NCI-H1694 (cell line): ENCODE measurements at places on chromosomes 12 and 14.

DNA sequence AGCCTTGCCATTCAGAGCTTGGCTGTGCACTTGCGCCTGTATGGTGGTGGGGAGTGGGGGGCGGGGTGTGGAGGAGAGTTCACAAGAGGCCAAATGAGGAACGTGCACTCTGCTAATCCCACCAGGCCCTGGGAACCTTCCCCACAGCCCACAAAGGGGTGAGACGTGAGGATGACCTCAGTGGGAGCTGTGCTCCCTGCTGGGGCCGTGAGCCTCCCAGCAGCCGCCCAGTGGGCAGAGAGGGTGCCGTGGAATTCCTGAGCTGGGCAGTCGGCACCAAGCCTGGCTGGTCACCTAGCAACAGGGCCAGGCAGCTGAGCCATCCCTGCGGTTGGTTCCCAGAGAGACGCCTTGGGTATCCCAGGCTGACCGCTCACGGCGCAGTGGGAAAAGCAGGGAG lies 53.7 kb downstream of the CCNK start:
- no peak for DNase-seq

DNA sequence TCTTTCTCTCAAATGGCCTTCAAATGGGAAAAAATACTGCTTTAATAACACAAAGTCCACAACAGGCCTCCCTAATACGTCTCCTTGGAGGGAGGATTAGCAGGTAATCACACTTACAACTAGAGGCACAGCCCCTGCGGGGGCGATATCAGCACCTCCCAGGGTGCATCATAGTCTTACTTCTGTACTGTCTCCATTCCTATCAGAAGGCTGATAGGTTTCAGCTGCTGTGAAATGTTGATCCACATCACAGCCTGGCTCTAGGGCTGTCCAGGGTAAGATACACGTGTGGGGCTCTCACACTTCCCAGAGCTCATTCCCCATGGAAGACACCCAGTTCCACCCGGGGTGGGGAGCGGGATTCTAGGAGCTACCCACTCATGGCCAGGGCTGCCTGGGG lies 139.1 kb upstream of the SFSWAP start:
- no peak for DNase-seq

DNA sequence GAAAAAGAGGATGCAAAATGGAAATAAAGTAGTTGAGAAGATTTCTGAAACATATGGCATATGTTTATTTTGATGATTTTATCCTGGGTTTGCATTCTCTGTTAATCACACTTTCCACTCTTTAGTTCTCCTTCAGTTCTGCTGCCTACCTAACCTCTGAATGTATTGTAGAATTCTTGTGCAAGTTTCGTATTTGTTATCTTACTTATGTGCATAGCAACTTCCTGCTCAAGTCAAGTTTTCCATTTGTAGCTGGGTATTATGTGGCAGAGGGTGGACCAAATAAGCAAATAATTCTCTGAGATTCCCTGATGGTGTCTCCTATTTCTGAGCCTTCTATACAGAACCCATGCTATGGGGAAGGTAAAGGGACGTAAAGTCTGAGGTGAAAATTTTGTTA lies 381.6 kb downstream of the FOXG1 start:
- no peak for DNase-seq

DNA sequence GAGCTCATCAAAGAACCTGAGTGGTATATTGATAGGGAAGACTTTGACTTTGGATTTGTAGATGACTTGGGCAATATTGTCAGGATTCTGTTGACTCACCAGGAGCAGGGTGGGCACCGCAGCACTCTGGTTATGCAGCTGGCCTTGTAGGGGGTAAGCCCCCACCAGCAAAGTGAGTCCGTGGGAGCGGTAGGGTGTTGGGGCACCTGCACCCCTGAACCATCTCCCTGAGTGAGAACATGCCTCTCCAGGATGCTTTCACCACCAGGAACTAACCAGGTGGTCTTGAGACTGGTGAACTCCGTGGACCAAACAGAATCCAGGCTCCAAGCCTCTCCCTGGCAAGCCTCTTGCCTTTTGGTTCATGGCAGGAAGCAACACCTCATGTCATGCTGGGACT lies 44.0 kb upstream of the EIF5 start:
- no peak for DNase-seq

- no peak for DNase-seq
Observed at GRCh38 chr14:61077951-61078720, 97.1 kb downstream of the SLC38A6 start.

- no peak for DNase-seq
Observed at GRCh38 chr12:50740307-50740706, 23.6 kb upstream of the ATF1 start.

DNA sequence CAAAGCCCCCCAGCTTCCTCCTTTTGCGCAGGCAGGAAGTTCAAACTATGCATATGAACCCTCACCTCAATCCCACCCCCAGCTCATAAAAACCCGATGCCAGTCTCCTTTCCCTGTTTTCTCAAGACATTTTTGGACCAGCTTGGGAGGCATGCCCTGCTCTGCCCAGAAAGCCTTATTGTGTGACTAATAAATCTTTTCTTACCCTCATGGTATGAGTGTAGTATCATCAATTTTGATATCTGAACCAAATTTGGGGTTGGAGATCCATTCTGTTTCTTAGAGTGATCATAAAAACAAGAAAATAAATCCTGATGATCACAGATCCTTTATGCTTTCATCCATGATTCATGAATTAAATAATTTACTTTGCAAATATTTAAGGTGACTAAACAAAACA lies 128.5 kb downstream of the ALG10B start:
- DNase-seq, result no peak

- DNase-seq, result no peak
Observed at GRCh38 chr14:104337351-104337750, 199.0 kb downstream of the KIF26A start.

GRCh38 chr12:51475543-51475942 lies 50.9 kb downstream of the SLC4A8 start:
- DNase-seq, result no peak

DNA sequence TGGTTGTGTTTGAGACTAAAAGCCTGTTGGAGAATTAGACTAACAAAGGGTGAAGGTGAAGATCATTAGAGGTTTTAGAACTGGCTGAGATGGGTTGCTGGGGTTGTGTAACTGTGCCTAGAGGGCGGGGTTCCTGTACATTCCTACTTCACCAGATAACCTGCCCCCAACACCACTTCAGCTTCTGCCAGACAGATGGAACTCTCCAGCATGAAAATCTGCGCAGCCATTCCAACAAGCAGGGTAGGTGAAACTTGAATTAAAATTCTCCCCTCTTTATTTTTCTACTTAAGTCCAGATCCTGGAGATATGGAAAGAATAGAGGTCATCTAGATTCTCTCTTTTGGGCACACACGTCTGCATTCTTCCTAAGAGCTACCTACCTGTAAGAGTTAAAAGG lies 6.0 kb downstream of the FOXG1 start:
- DNase-seq, result peak; percentile 93

- no peak for DNase-seq
Observed at GRCh38 chr14:104020471-104020870, 65.0 kb upstream of the ASPG start.

GRCh38 chr14:96629558-96630222 lies 127.5 kb downstream of the PAPOLA start:
- no peak for DNase-seq

GRCh38 chr12:13609894-13610679 lies 371.3 kb downstream of the GRIN2B start:
- DNase-seq, result peak; percentile 80

DNA sequence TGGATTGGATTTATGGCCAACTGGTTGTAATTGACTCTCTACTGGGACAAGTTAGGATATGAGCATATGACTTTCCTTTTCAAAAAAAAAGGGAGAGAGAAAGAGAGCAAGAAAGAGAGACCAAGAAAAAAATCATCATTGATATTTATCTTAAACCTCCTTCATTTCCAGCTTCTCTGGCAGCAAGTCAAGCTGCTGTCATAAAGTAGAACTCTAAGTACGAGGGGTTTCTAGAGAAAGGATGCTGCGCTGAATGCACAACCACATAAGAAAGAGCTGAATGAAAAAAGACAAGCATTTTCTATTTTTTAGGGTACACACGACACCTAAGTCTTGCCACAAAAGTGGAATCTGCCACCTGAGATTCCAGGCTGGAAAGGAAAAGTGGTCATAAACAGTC lies 182.6 kb downstream of the SLC25A21 start:
- no peak for DNase-seq

DNA sequence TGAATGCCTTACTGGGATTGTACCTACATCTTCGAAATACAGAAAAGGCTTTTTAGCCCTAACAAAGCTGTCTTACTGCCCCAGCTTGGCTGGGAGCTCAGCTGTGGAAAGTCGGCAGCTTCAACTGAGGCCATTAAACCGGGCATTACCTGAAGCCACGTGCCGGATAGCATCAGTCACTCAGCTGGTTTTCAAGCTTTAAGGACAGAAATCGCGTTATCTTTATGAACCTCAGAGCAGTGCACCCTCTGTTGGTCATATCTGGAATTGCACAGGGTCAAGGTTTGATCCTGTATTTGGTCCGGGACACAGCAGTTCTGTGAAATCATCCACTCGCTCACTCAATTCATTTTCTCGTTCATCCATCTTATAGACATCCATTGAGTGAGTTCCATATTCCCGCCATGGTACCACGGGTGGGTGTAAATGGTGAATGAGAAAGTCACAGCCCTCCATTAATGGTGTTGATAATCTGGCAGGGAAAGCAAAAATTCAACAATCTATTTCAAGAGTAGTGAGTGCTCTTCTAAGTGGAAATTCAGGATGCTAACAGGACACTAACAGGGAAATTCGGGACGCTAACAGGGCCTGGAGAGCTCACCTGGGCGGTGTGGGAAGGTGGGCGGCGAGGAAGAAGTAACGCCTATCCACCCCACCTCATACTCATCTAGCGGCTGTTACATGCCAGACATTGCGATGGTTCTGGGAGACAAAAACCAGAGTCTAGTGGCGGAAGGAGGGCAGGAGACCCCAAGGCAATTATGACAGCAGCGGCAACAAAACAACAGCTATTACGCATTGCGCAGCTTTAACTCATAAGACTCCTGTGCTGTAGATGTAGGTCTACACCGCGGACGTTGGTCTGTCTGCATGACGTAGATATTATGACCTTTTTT lies 60.6 kb upstream of the TCL1A start:
- DNase-seq, result peak; percentile 91

- no peak for DNase-seq
Observed at GRCh38 chr14:99756796-99757195, 36.4 kb upstream of the EML1 start.

DNA sequence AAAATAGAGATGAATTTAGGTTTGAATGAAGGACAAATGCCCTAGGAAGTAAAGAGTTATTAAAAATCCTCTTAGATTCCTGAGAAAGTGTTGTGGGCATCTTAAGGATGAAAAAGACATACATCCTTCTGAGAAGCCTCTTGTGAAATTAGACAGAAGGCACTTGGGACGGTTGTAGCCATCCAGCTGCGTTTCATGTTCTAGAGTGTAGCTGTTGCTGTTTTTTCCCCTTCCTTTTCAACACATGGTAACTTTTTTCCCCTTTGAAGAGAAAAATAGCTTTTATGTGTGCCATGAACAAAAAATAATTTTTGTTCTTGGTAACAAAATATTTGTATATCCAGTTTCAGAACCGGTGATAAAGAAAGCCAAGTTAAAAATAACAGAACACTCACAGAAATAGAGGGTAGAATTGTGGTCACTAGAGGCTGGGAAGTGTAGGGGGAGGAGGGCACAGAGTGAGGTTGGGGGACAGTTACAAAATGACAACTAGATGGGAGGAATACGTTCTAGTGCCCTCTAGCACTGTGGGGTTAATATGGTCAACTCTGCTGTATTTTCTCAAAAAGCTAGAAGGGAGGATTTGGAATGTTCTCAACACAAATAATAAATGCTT lies 58.4 kb downstream of the PTHLH start:
- no peak for DNase-seq

GRCh38 chr14:64676410-64677008 lies 27.7 kb upstream of the PLEKHG3 start:
- no peak for DNase-seq

- DNase-seq, result no peak
Observed at GRCh38 chr12:106878804-106879203, 76.9 kb upstream of the TMEM263 start.
